ENCODE measurements at places on chromosomes 3 and 15.
A peak's percentile ranks its signal among the peaks of the same experiment; 100 is the strongest.

GRCh38 chr3:190502946-190503345, 10.9 kb upstream of the IL1RAP start:
- DNase-seq, result no peak

DNA sequence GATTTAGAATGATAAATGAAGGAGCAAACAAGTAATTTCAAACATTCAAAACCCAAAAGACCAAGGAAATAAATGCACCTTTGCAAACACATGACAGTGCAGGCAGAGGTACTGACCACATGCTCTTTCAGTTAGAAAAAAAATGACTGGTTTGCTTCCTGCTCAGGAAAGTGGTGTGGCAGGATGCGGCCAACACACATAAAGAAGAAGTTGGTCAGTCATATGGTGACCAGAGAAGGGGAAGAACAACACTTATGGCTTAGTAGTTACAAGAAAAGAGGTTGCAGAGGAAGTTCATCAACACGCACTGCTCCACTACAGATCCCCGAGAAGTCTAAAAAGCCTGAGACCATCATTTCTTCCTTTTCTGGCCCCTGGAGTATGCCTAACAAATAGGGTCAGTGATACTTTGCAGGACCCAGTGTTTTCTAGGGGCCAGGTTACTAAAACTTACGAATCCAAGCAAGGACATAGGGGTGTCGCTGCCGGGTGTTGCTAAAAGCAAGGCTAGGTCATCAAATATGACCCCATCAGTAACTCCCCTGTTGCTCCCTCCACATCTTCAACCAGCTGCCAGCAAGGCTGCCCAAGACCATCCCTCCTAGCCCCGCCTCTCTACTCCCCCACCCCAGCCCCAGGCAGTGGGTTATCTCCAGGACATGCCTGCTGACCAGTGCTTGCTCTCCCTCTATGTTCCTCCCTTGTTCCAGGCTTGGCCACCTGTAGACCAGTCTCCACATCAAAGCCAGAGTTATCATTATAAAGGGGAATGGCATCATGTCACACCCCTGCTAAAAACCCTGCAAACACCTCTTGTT, 11.2 kb downstream of the ATP8B4 start:
- peak; percentile 90 for DNase-seq

DNA sequence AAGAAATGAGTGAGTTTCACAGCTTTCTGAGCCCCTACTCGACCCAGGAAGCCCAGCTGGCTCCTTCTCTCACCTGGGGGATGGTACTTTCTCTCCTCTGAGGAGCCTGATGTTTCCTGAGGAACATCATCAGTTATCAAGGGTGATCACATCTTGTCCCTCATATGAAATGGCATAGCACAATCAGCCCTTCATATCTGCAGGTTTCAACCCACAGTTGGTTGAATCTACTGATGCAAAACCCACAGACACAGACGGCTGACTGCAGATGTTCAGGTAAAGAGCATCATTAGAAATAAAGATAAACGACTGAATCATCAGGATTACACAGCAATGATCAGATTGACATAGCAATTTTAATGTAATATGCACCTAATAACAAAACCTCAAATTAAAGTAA, 93.6 kb upstream of the OSTN start:
- no peak for DNase-seq

GRCh38 chr3:138463724-138464490, 29.5 kb downstream of the ESYT3 start:
- no peak for DNase-seq

- no peak for DNase-seq
These were observed 15.5 kb upstream of the PRSS50 start for GRCh38 chr3:46733026-46733800.

- no peak for DNase-seq
These were observed 14.6 kb downstream of the HEMK1 start for GRCh38 chr3:50583897-50584296.

DNA sequence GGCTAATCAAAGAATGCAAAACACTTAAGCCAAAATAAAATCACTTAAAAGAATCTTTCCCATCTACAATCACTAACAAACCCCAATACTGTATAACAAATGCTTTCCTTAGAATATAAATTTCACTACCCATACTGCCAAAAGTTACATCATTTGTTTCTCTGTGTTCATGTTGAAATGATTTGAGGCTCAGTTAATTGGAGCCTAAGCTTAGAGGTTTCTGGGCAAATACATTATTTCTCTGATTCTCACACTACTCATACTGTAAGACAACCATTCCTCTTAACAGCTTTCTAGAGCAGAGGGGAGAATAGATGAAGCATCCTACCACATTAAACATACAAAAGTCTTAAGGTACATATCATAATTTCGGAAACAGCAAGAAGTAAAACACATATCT, 2.1 kb downstream of the RIOX2 start:
- no peak for DNase-seq

DNA sequence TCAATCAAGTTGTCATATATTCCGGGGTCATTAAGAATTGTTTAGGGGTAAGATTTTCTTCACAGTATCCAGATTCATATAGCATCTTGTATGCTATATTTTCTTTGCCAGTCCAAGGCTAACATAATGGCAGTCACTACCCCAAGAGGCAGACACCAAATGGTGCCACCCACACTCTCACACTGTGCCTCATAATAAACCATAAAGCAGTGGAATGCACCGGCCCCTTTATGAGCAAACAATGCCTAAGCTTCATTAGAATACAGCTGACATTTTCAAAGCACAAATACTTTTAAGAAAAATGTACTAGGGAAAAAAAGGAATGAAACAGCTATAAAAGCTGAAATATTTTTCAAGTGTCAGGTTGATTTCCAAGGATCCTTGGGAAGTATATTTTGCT, 121.6 kb downstream of the TFDP2 start:
- DNase-seq, result peak; percentile 15

DNA sequence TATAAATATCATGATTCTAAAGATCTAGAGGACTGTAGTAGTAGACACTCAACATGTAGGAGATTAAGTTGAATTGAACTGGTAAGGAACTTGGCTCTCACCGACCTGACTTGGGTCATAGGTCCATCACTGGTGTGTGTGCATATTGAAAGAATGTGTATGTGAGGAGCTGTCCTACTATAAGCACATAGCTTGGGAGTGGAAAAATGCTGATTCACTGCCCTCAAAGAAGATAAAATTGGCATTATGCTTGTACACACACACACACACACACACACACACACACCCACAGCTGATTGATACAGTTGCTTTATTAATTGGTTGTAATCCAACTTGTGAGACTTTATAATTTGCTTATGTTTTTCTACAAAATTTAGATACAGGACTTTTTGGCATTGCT, 411.0 kb upstream of the NR2F2 start:
- DNase-seq, result no peak

- no peak for DNase-seq
These were observed 46.5 kb upstream of the LIMD1 start for GRCh38 chr3:45547764-45548680.

- peak; percentile 40 for DNase-seq
These were observed 581 bp downstream of the SH3BP5 start for GRCh38 chr3:15331606-15332404.

- no peak for DNase-seq
These were observed 1112.6 kb downstream of the IGSF11 start for GRCh38 chr3:117922039-117922438.

GRCh38 chr15:70264014-70264582, 166.4 kb upstream of the TLE3 start:
- no peak for DNase-seq

DNA sequence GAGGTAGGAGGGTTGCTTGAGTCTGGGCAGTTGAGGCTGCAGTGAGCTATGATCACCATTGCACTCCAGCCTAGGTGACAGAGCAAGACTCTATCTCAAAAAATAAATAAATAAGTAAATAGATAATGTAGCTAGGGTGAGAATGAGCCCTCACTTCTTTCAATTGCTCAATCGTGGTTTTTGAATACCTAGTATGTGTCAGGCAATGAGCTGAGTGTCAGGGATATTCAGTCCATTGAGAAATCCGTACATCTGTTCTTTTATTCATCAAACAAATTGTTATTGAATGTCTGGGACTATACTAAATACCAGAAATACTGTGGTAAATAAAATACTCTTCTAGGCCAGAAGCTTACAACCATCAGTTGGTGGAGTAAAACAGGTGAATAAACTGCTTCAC, 6.2 kb upstream of the ZNF148 start:
- no peak for DNase-seq

GRCh38 chr3:42505849-42506410, 3.5 kb downstream of the VIPR1 start:
- no peak for DNase-seq

DNA sequence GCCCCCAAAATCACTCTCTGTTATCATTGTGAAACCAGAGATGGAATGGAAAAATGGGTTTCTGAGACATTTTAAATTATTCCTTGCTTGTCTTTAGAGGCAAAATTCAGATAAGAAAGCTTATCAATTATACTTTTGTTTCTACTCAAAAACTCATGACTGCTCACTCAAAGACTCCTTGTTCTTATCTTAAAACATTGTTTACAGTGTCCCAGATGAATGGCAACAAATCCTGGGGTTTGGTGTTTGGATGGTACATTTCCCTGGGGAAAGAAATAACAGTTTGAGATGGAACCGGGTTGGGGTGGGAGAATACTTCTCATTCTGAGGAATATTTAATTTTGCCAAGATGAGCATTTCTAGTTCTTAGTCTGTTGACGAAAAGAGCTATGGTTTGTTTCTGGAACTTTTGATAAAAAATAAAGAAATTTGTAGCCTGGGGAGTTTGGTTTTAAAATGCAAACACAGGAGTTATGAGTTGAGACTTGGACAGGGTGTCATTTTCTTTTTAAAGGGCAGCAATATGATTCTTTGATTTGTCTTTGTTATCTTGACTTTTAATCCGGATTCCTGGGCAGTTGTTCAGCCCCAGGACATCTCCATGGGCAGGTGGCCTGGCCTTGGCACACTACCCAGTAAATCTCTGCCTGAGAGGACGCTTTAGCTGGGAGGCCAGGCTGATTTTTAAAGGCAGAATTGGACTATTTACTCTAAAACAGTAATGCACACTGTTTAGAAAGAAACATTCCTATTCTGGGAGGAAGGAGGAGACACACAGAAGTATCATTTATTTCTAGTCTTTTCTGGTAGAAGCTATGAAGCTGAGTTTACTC, 32.4 kb downstream of the BTD start:
- DNase-seq, result no peak

- no peak for DNase-seq
These were observed 5.7 kb downstream of the GPR27 start for GRCh38 chr3:71759401-71759800.

DNA sequence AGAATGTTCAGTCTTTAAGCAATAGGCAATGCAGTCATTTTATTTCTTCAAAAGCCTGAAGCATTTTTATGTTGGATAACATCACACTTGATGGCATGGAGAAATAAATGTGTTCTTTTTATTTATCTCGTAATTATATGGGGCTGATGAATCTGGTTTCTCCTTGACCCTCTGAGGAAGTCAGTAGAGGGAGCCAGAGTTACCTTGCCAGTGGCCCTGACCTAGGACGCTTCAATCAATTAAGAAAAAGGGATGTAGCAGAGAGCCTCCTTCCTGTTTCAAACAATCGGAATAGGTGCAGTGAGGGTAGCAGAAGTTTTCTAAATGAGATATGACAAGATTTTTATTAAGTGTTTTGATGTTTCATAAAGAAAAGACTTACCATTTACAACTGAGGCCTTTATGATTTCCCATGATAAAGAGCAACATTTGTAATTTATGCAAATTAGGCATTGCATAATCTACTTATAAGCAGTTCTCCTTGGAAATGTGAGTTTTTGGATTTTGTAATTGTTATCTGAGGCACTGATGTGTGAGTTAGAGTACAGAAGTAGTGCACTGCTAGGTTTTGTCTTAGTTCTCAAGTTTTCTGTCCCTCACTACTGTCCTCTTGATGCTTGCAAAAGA, 129.1 kb downstream of the RAP2B start:
- DNase-seq, result peak; percentile 30

- no peak for DNase-seq
These were observed 57.4 kb downstream of the ZBTB38 start for GRCh38 chr3:141425523-141426233.

DNA sequence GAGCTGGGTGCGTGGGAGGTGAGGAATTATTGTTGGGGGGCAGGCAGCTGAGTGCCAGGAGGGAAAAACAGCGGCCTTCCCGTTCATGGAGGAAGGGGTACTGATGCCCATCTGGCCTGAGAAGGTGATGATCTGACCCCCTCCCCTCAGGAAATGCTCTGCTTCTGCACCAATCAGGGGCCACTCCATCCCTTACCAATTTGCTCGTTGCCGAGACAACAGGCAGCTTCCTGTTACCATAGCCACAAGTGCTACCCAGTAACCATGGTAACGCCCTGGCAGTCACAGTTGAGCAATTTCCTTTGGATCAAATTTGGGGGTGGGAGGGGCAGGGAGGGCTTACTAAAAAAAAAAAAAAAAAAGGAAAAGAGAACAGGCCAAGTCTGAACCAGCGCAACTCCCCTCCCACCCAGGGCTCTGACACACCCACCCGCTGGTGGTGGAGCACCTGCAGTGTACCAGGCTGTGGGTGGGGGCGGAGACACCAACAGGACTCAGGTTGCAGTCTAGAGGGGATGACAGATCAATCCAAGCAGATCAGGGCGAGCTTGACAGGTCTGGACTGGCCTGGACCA, 13.7 kb downstream of the CELF6 start:
- DNase-seq, result peak; percentile 70

DNA sequence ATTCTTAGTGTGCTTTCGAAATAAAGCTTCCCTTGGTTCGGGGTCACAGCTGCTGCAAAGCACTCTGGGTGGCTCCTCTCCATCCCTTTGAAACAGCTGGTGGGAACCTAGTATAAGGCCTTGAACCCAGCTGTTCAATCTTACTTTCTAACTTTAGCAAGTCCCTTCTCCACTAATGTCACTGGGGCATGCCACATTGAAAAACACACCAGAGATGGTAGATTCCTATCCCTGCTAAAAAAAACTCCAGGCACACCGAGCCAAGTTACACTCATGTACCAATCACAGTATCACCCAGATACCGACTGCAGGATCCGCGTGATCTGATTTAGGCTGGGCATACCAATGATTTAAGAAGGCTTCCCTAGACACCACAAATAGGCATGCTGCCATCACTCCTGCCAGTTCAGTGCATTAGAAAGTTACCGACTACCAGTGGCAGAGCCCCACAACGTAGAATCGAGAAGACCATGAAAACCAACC, 65.0 kb downstream of the WWTR1 start:
- DNase-seq, result no peak

DNA sequence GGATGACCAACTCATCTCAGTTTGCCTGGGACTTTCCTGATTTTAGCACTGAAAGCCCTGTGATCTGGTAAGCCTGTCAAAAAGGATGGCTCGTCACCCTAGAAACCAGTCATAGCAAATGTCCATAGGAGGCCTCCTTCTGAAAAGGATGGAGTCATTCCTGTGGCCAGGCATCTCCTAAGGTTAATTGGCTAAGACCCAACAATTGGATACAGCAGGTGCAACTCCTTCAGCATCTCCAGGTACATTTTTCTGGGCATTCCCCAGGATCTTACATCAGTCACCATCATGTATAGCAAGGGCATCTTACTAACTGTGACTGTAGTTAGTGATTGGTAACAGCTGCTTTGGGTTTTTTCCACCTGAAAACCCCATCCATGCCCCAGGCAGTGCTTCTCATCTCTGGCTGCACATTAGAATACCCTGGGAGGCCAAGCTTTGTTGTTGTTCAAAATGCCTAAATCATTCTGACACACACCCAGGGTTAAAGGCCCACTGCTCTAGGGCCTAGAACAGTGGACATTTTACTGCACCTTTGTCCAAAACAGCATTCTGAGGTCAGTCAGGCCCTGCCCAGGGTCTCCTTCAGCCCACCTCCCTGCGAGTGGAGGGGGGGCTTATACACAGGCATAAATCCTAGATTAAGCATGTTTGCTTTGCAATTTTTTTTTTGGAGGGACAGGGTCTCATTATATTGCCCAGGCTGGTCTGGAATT, 28.3 kb upstream of the GALNT15 start:
- no peak for DNase-seq

- DNase-seq, result no peak
These were observed 550 bp downstream of the CLN6 start for GRCh38 chr15:68228971-68229385.

Data from activated CD4-positive, alpha-beta T cell treated with anti-CD3 and anti-CD28 coated beads, Interleukin-2, Interleukin-6, amounts not matched to agents 100 ng/mL and 50 ng/mL, durations not matched to agents 16 hours and 8 hours (primary cell).